ENCODE measurements at places on chromosomes 11 and 22.

DNA sequence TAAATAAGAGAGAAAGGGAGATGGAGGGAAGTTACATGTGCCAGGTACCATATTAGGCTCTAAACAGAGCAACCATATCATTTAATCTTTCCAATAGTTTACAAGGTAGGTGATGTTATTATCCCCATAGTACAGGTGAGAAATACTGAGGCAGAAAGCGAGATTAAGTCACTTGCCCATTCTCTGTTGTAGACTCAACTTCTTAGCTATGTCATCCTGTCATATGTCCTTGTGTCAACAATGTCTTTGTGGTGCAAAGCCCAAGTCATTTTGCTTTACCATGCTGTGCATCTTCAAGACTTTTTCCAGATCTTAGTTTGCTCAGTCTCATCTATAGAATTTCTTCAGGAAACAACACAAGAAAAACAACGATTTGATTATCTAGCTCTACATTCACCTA, 205.0 kb upstream of the E2F8 start:
- no peak for DNase-seq

- DNase-seq = no peak
Measured at GRCh38 chr11:45502226-45502545, 163.2 kb downstream of the CHST1 start.

DNA sequence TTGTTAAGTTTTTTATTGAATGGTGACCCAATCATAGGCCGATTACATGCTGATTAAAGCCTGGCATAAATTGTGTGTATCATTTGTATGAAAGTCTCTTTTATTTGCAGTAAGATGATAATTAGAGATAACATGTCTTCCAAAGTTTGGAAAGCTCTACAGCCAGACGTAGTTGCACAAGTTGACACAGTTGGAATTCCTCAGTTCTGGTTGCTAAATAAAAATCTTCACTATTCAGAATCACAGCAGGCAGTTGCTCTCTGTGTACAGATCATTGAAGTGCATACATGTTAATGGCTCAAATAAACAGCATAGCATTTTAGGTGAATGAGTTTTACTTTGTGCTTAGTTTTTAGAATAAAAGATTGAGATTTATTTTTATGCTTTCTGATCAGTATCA, 69.5 kb downstream of the ARHGAP42 start:
- no peak for DNase-seq

DNA sequence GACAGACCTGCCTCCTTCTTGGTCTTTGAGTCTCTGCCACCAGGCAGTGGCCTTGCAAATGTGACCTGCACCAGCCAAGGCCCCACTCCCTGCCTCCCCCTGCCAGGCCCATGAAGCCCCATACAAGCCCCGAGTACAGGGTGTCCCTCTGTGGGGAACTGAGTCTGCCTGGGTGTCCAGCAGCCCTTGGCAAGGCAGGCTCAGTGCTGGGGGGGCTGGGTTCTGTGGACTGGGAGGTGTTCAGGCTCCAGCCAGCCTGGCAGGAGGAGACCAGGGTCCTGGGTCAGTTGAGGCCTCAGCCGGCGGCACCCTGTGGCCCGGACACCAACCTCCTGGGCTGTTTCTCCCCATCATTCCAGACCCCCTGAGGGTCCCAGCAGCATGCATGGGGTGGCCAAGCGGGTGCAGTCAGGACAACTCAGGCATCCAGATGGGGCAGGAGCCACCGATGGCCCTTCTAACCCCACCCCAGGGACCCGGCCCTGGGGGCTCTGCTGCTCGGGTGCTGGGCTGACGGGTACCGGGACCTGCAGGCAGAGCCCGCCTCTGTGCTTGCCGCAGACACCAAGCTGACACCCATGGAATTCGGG, 5.7 kb downstream of the MUC5AC start:
- no peak for DNase-seq

GRCh38 chr11:73269459-73270015, 2.6 kb upstream of the P2RY6 start:
- no peak for DNase-seq

DNA sequence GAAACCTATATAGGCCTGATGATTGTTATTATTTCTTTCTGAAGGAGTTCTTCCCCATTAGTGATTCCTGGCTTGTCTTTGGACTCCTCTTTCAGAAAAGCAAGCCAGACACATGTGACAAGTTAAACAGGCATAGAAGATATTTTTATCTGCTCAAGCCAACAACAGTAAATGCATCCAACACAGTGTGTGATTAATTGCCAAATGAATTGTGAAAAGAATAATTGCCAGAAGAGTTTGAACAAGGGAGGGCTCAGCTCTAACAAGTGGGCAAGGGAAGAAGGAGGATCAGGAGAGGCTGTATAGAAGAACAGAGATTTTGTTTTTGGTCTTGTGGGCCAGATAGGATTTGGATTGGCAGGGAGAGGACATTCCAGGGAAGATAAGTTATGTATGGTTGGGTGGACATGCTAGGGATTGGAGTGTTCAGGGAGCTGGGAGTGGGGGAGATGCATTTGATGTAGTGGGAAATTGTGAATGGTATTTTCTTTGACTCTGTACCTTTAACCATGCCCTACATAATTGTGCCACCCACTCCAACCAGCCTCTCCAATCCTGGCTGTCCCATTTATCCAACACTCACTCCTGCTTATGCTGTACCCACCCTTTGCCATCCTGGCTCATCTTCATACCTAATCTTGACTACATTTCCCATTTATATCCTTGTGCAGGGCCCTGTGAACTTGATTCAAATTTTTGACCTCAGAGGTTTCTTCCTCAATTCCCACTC, 172.8 kb downstream of the RRAS2 start:
- DNase-seq = no peak

DNA sequence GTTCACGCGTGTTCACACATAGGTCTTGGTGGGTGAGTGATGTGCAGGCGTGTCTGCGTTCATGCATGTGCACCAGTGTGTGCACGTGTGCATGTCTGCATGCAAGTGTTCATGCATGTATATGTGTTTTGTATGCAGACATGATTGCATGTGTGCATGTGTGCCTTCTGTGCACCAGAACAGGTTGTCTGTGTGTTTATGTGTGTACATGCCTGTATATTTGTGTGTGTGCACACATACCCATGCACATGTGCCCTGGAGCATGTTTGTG, 4.9 kb downstream of the ZDHHC8 start:
- DNase-seq = no peak

GRCh38 chr11:65657426-65657825, 5.3 kb downstream of the RELA start:
- DNase-seq = no peak

DNA sequence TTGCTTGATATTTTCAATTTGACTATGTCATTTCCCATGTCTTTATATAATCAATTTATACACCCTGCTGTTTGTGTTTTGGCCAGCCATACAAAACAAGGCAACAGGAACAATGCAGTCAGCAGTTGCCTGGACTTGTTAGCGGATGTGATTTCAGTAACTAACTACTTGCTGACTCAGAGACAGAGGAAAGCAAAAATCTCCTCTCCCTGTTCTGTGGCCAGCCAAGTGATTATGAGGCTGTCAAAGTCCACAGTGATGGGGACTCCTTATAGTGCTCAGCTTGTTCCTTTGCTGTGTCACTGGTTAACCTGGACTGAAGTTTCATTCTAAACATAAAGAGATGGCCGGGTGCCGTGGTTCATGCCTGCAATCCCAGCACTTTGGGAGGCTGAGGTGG, 32.6 kb upstream of the APLP2 start:
- no peak for DNase-seq

DNA sequence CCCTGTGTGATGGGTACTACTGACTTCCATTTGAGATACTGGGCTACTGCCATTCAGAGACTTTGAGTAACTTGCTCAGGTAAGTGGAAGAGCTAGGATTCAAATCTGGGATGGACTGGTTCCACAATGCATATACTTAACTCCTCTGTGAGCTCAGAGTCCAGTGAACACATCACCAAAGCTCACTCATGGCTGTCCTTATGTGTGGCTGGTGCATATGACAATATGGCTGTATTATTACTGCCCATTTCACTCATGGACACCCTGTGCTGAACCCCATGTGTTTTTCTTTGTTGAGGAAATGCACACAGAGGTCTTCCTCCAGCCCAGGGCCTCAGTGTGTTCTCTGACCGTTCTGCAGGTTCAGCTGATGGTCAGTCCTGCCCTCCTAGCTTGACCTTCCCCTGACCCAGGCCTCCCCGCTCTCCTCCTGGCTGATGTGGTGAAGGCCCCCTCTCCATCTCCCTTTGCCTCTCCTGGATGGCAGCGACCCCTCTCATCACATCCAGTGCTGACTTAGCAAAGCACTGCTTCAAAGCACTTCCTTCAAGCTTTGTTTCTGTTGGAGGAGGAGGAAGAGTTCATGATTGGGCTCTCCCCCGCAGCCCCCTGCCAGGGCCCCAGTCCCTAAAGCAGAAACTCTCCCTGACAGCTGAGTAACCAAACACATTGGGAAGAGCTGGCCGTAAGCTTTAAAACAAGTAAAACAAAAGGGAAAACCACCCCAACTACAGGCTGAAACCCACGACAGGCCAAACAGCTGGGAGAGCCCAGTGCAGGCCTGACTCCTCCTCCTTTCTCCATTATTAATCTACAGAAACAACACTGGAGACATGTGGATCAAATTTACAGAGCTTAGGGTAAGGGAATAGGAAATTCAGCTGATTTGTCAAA, 101.2 kb downstream of the NAT10 start:
- no peak for DNase-seq

GRCh38 chr11:119847853-119848252, 118.9 kb upstream of the NECTIN1 start:
- DNase-seq = no peak

- DNase-seq = no peak
Measured at GRCh38 chr22:44385296-44385610, 72.5 kb upstream of the SHISAL1 start.

DNA sequence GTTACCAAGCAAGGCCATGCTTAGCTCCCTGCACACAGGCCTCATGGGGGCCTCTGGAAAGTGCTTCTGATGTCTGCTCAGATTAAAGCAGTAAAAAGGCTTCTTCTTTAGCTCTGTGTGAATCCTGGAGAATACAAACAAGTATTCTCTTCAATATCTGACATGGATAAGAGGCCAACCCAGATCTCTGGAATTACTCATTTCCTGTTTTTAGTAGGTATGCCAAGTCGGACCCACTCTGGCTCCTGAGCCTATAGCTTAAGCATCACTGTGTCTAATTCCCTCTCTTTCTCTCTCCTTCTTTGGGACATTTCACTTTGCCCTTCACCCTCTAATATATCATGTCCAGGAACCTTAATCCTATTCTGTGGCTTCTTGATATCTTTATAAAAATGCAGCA, 529.6 kb upstream of the CCDC90B start:
- DNase-seq = no peak

GRCh38 chr11:86151174-86152005, 82.5 kb upstream of the PICALM start:
- DNase-seq = no peak

- no peak for DNase-seq
Measured at GRCh38 chr11:91922846-91923245, 301.8 kb upstream of the FAT3 start.

DNA sequence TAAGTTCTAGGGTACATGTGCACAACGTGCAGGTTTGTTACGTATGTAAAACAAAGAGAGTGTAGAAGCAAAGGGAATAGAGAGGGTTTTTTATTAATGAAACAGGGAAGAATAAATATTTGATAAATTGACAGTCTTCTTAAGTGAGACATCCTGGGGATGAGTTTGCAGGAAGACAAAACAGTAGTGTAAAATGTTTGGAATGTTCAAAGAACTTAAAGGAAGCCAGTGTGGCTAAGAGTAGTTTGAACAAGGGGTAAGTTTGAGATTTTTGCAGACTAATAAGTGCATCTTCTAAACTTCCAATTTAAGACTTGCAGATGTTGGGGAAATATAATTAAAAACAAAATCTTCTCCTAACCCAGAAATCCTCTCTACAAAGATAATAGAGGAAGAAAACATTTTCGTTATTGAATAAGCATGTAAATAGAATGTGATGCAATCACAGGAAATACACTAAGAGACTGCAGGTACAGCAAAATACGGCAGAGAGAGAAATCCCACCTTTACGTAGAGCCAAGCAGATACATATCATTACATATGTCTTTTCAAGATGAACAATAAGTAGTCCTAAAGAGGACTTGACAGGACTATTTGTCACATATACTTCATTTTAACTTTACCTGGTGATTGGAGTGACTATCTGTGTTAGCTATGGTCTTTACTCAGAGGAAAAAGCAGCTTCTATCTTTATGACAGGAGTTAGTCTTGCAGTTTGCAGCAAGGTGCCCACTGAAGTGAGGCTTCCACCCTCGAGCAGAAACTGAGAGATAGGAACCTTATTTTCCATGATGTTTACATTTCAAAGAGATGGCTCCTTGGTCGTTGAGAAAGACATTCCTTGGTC, 402.1 kb downstream of the CNTN5 start:
- no peak for DNase-seq

- DNase-seq = no peak
Measured at GRCh38 chr22:45529971-45530575, 27.4 kb downstream of the FBLN1 start.

- DNase-seq = no peak
Measured at GRCh38 chr22:36773935-36774334, 2.0 kb downstream of the IFT27 start.

DNA sequence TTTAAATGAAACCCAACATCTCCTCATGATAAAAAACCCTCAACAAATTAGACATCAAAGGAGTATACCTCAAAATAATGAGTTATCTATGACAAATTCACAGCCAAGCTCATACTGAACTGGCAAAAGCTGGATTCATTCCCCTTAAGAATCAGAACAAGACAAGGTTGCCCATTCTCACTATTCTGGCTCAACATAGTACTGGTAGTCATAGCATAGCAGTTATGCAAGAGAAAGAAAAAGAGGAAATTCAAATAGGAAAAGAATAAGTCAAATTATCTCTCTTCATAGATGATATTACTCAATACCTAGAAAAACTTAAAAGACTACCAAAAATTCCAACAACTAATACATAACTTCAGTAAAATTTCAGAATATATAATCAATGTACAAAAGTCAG, 29.4 kb upstream of the XKR3 start:
- no peak for DNase-seq

Data from stimulated activated CD4-positive, alpha-beta T cell treated with anti-CD3 and anti-CD28 coated beads, TNF-alpha, amount 100 ng/mL, for 24 hours (primary cell).